Cardiac septum (tissue), 1 donor: ENCODE measurements at places on chromosomes 2 and 18.
A peak's percentile ranks its signal among the peaks of the same experiment; 100 is the strongest.

GRCh38 chr18:63253014-63253413 is 66.6 kb downstream of the BCL2 start:
- DNase-seq, result no peak

DNA sequence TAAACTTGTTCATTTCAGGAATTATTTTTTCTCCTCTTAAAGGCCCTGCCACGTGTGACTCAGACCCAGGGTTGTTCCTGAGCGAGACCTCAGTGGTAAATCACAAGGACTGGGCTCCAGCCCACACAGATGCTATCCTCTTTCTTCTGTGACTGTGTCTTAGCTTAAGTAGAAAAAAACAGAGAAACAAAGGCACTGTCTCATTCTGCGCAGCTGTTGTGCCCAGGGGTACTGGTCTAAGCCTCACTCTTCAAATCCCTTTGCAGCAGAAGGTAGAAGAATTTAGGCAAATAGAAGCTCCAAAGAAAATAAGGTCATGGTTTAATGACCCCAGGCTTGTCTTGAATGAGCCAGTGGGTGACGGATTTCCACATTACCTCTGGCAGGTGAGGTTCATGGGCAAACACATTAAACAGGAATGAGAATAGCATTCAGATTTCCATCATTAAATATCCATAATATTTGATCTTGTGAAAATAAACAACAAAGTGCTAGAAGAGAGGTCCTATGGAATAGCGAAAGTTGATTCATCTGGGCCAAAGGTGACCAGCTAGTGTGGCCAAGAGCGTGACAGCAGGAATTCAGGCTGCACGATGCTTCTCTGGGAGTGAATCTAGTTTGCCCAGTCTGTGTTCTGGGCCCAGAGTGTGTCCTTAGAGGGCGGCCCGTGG is 63.3 kb downstream of the LIPG start:
- no peak for DNase-seq

GRCh38 chr18:49747876-49748275 is 65.5 kb downstream of the ACAA2 start:
- DNase-seq, result no peak

DNA sequence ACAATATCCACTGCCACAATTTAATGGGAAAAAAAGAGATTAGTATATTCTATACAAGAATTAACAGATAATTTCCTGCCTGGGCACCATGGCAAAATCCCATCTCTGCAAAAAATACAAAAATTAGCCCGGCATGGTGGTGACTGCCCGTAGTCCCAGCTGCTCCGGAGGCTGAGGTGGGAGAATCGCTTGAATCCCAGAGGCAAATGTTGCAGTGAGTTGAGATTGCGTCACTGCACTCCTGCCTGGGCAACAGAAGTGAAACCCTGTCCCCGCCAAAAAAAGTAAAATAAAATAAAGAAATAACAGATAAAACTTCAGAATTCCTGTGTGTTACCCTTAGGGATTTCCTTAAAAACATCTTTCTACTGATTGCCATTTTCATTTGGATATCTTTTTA is 1194.8 kb upstream of the PIK3C3 start:
- DNase-seq, result no peak

- DNase-seq, result no peak
Measured at GRCh38 chr18:58226429-58226828, 182.4 kb downstream of the NEDD4L start.

GRCh38 chr18:75209951-75210258 is 692 bp upstream of the TSHZ1 start:
- no peak for DNase-seq

GRCh38 chr2:105421053-105421452 is 22.2 kb upstream of the FHL2 start:
- no peak for DNase-seq

DNA sequence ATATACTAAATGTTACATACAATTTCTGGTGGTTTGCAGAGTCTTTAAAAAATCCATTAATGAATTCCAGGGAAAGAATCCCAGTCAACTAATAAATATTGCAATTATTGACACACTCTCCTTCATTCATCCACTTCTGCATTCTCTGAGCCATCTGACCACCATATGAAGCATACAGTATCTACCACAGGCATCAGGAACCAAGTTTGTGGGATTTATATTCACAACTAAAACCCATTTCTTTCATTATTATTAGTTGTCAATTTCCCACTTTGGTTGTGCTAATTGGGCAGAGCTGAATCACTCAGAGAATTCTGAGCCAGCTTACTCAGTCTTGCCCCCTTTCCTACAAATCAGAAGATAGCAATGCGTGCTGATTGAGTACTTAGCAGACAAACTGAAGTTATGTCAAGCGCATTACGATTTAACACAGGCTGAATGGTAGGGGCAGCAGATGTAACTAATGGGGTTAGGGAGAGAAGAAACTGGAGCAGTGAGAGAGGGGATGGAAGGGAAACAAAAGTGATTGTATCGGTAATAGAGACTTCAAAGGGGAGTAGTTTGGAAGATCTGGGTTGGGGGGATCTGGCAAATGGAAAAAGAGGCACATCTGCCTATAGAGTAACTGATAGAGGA is 52.3 kb downstream of the ZEB2 start:
- DNase-seq, result no peak

DNA sequence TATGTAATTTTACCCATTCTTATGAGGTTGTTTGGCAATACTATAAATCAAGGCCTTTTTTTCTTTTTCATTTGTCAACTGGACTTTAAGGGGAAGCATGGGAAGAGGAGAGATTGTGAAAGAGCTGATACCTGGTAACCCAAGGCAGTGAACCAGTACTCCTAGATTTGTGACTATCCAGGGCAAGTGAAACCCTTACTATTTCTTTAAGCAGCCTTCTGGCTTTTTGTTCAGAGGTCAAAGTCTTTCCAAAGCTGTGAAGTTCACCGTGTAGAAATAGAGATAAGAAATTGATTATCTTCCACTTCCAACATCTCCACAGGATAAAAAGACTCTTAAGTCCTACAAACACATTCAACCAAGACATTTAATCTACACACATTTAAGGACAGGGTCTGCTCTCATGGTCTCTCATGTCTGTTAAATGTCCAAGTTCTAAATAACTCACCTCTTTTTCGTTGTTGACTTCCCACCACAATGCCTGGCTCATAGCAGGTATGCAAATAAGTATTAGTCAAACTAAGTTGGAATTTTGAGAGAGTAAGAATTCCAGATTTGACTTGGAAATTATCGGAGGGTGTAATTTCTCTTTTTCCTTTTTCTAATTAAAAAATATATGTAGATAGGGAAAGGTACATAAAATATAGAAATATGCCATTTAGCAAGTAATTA is 485.8 kb downstream of the STK39 start:
- DNase-seq, result no peak

GRCh38 chr2:17318013-17318412 is 200.2 kb downstream of the RAD51AP2 start:
- no peak for DNase-seq

DNA sequence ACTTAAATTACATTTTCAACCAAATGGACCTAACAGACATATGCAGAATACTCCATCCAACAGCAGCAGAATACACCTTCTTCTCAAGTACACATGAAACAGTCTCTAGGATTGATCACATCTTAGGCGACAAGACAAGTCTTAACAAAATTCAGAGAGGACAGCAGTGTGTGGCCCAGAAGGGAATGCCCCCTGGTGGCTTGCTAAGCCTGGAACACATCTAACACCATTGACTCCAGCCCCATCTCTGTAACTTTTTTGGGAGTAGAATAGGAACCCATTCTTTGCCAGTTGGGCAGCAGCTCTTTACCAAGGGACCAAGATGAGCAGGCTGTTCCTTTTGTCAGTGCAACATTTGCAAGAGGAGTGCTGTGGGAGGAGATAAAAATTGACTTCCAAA is 249.9 kb downstream of the PLCL1 start:
- DNase-seq, result no peak

GRCh38 chr2:219636144-219636915 is 8.9 kb downstream of the SLC4A3 start:
- DNase-seq, result no peak

DNA sequence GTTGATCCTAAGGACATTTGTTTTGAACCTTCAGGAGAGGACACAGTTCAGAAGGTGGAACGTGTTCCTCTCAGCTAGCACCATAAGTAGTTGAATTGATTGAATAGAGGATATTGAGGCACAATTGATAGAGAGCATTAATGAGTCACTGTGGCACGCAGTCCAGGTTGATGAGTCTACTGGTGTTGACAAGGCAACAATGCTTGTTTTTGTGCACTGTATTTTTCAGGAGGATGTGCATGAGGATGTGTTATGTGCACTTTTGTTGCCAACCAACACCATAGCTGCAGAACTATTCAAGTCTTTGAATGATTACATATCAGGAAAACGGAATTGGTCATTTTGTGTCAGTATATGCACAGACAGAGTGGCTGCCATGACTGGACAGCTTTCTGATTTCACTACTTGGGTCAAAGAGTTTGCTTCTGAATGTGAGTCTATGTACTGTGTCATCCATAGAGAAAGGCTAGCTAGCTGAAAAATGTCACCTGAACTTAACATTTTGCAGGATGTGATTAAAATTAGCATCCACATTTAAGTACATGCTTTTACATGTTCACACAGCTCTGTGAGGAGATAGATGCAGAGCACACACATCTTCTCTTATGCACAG is 140.1 kb upstream of the B3GNT2 start:
- no peak for DNase-seq

DNA sequence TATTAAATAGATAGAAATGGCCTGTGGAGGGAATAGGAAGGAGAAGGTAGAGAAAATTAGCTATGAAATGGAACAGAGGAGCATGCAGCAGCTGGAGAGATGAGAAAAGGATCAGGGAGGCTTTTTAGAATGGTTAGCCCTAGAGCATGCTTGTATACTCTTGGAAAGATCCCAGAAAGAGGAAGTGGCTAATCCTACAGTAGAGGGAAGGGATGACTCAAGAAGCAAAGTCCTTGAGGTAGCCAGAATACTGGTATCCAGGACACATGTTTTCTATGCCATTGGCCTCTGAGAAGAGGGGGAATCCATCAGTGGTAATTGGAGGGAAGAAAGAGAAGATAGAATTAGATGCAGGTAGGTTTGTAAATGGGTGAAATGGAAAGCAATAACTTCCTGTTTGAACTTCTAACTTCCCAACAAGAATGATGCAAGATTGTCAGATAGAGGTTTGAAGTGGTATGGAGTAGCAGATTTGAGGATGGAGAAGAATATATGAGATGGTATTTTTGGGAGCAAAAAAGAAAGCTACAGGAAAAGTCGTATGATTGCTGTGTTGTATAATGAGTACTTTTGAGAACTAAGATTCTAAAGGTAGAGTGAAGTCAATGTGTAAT is 17.1 kb upstream of the OSBPL6 start:
- no peak for DNase-seq

GRCh38 chr2:105697781-105698449 is 46.8 kb upstream of the NCK2 start:
- peak; percentile 80 for DNase-seq

- DNase-seq, result no peak
Measured at GRCh38 chr2:224417947-224418346, 16.0 kb upstream of the FAM124B start.

DNA sequence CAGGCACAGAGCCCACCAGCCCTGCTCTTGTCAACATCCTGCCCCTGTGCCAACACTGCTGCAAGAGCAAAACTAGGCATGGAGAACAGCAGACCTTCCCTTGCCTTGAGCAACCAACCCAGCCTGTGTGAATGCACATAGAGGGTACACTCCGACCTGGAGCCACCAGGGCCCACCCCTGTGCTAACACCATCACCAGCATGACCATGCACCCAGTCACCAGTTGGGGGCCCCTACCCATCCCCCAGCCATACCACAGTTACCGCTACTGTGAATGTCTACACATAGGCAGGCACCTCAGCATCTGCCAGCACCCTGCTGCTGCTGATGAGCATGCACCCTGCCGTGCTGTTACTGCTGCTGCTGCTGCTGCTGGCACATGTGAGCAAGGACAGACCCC is 301.9 kb upstream of the ST6GAL2 start:
- no peak for DNase-seq

DNA sequence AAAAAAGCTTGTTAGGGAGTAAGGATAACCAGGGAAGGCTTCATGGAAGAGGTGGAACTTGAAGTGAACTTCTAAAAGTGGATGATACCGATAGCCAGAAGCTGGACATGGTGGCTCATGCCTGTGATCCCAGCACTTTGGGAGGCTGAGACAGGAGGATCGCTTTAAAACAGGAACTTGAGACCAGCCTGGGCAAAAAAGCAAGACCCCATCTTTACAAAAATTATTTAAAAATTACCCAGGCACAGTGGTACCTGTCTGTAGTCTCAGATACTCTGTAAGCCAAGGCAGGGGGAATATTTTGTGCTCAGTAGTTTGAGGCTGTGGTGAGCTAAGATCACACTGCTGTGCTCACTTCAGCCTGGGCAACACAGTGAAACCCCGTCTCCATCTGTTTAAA is 10.2 kb downstream of the PAPOLG start:
- DNase-seq, result no peak

- no peak for DNase-seq
Measured at GRCh38 chr18:55751476-55751875, 163.5 kb upstream of the TCF4 start.

DNA sequence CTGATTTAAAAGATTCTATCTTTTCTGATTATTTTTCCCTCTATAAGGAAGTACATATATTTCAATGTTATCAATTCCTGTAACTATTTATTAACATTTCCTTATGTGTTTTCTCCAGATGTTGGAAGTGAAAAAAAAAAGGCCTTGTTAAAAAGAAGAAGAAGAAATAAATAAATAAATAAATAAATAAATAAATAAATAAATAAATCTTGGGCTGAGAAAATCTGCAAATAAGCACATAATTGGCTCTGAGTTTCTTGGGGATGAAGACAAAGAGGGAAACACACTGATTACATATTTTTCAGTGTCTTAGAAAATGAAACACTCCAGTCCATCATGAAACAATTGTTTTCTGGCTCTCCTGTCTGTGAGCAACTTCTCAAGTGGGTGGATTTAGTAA is 21.1 kb upstream of the MBOAT2 start:
- DNase-seq, result no peak

DNA sequence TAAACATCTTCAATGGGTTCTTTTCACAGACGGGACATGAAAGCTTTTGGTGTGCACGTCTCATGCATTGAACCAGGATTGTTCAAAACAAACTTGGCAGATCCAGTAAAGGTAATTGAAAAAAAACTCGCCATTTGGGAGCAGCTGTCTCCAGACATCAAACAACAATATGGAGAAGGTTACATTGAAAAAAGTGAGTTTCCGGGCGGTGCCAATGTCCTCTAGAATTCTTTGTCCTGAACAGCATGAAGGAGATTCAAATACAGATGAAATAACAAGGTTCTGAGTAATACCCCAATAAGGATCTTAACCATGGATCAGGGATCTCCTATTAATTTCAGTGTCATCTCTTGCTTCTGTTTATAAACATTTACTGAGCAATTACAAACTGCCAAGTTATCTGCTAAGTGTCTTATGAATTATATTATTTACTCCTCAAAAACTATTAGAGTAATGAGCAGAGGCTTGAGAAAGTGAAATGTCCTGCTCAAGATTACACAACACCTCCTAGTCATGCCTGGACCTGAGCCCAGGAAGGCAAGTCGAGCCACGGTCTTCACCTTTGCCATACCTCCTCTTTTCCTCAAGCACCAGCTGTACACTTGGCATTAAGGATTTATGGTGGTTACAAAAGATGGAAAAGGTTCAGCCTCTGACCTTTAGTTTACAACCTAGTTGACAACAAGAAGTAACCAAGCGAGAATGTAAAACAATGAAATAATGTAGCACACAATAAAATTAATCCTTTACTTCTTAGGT is 22.6 kb downstream of the DHRS9 start:
- no peak for DNase-seq
